H1 (cell line): ENCODE measurements at places on chromosomes 5 and 9. TPM values are rescaled to one million over a fixed set of nuclear protein-coding genes. Genes with fewer than 3 reads are reported as not detected.

GRCh38 chr5:172383191-172383802, 71.0 kb downstream of the SH3PXD2B start:
- DNase-seq = no peak

DNA sequence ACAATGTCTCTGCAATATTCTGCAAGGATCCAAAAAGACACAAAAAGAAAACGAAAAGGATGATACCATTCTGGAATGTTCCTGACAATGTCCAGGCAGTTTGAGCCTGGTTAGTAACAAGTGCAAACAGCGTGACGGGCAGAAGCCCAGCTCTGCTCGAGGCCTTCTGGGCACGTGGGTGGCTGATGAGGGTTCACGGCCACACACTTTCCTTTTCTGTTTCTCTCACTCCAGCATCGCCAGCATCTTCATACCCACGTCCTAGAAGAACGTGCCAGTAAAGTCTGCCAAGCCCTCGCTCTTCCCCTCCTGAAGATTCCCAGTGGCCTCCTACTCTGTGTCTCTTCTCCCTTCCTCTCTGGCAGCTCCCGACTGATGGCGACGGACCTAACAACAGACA, 36.7 kb downstream of the COL23A1 start:
- no peak for DNase-seq

- no peak for DNase-seq
Measured at GRCh38 chr9:95954940-95955339, 79.4 kb downstream of the ERCC6L2 start.

- DNase-seq = no peak
Measured at GRCh38 chr5:72379936-72380335, 59.8 kb downstream of the PTCD2 start.

DNA sequence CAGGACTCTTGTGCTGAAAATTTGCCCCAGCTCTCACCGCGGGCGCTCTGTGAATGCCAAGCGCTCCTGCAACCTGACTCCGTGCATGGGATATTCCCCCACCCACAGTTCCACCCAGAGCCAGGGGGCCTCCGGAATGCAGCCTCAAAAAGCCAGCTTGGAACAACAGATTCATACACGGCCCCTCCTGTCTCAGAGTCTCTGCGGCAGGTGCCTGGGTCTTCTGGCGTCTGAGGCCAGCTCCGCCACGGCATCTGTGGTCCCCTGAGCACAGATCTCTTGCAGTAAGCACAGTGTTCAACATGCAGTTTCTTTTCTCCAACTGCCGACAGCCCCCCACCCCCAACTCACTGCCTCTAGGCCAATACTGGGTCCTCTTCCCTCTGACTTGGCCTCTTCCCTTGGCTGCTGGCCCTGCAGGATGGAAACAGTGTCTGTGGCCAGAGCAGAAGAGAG, 355.7 kb upstream of the IRX2 start:
- DNase-seq = no peak

DNA sequence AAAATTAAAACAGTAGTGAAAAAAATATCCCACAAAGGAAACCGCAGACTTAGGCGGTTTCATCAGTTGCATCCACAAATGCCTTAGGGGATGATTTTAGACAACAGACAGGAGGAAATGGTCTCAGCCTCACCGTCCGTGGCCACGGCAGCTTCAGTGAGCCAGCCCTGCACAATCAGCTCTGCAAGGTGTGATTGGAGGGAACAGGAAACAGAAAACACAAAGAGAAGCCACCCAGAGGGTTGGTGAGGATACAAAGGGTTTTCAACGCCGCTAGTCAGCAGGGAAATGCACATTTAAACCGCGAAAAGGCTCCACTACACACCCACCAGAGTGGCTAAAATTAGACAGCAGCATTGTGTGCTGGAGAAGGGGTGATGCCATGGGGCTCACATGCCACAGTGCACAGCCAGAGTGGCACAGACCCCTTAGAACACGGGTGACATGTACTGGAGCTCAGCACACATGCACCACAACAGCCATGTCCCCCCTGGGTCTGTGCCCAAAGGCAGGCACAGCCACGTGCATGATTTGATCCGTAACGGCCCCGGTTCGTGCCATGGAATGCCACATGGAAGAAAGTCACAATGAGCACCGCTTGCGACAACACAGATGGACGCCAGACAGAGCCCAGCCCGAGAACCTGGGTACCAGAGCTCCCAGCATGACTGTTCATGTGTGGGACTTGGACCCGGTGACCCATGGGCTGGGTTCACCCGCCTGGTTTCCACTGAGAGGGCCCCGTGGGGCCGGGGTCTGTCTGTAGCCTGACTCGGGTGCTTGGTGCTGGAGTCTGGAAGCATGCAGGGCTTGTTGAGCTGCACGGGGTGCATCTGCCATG, 18.3 kb upstream of the TERT start:
- no peak for DNase-seq

CDKN2B-AS1 gene
- not detected in 2 replicates for polyA plus RNA-seq
